ENCODE measurements at places on chromosomes 3 and 15.

DNA sequence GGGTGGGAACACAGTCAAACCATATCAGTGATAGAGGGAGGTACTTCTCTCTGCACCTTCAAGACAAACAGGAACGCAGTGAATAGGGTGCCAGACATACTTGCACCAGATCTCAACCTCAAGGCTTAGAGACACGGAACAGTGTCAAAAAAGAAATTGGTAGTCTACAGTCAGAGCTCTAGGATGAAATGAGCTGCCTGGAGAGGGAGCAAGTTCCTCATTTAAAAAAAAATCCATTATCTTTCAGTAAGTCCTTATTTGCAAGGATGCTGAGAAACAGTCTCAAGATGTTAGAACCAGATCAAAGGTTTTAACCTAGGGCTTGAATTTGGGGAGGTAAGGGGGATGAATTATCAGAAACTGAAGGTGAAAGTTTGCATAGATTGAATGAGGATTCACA lies 20.2 kb upstream of the LMCD1 start:
- no peak for DNase-seq

- DNase-seq: no peak
Measured at GRCh38 chr15:39313467-39313866, 267.4 kb upstream of the THBS1 start.

GRCh38 chr15:48366584-48367312 lies 35.5 kb downstream of the DUT start:
- no peak for DNase-seq

DNA sequence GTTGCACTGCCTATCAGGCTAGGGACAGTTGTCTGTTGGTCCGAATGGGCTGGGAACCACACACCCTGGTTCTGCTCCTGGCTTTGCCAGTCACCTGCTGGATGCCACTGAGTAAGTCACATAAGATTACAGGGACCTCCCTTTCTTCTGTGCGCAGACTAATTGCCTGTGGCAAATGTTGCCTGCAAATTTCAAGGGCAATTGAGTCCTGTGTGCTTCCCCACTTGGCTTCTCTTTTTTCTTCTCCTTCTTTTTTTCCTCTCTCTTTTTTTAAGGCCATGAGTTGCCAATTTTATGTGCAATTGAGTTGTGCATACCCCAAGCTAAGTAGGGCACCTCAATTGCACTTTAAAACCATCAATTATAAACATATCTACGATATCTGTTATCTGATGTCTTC lies 963.4 kb downstream of the MCTP2 start:
- DNase-seq: no peak

DNA sequence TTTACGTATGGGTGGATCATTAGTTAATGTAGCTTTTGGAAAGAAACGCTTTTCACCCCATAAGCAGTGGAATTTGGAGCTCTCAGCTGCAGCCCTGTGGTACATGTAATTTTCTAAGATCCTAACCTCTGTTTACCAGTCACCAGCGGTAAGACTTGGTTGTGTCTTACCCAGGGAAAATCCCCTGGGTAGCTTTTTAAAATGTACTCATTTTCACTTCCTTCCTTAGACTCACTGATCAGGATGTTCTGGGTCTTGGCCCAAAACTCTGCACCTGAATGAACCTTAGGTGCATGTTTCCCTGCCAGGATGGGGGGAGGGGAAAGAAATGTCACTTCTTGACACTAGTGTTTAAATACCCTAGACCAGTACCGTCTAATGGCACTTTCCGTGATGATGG lies 605.2 kb downstream of the MAGI1 start:
- no peak for DNase-seq

- DNase-seq: no peak
Measured at GRCh38 chr3:136120373-136121348, 75.5 kb downstream of the MSL2 start.
